ENCODE measurements at places on chromosomes 7 and 10.

GRCh38 chr10:79938728-79939406 lies 10.0 kb downstream of the SFTPD start:
- DNase-seq = no peak

- peak; percentile 67 for DNase-seq
Observed at GRCh38 chr7:41873741-41874140, 170.9 kb upstream of the INHBA start.

- DNase-seq = no peak
Observed at GRCh38 chr7:29053105-29053872, 93.0 kb downstream of the CPVL start.

DNA sequence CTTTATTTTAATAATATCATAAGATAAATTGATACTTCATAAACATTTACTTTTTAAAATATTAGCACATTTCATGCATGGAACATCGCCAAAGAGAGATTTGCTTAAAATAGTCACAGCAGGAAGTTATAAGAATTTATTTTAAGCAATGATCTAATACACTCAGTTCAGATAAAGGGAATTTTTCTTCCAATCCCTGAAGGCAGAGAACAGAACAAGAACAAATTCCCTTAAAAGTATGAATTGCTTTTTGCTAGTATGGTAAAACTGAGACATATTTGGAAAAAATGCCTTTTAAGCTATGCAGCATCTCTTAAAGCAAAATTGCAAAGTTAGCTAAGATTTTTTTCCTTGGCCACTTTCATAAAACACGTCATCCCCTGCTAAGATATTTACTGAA lies 91.0 kb downstream of the SEMA3D start:
- DNase-seq = peak; percentile 46

- DNase-seq = no peak
Observed at GRCh38 chr10:120646738-120647456, 189.9 kb downstream of the PLPP4 start.

DNA sequence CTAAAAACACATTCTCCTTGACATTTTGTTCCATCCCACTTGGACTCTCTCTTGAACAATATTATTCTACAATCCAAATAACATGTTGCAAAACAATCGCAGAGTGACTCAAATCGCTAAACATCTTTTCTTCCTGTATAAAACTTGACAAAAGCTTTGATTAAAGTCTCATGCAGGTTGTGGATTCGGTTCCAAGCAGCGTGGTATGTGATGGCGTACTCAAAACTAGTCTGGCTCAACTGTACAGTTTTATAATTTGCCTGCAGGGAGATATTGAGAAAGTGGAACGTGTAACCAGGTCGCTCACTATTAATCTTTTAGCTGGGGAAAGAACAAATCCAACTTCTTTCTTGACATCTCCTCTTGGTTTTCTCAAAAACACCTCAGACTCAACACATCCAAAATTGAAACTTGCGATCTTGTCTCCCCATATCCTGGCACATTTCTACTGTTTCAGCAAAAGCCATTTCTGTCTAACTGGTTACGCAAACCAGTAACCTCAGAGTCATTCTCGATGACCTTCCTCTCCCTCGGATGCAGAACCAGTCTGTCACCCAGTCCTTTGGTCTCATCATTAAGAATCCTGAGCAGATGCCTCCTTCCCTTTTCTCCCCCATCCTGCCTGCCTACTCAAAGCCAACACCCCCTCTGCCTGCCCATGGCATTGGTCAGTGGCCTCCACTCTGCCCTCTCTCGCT lies 100.1 kb downstream of the CACNB2 start:
- no peak for DNase-seq

- no peak for DNase-seq
Observed at GRCh38 chr7:113684165-113684564, 234.6 kb downstream of the PPP1R3A start.

DNA sequence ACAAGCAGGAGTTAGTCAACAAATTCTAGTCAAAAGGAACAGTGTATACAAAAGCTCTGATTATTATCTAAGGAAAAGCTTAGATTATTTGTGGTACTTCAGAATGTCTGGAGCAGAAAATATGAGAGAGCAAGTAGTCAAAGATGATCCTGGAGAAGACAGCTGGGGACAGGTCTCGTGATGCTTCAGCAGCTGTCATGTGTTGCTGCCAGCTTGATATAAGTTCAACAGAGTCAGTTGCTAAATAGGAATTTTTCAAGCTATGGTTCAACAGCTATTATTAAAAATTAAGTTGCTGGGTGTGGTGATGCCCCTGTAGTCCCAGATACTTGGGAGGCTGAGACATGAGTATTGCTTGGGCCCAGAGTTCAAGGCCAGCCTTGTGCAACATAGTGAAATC lies 240.0 kb upstream of the RHOBTB1 start:
- DNase-seq = no peak

DNA sequence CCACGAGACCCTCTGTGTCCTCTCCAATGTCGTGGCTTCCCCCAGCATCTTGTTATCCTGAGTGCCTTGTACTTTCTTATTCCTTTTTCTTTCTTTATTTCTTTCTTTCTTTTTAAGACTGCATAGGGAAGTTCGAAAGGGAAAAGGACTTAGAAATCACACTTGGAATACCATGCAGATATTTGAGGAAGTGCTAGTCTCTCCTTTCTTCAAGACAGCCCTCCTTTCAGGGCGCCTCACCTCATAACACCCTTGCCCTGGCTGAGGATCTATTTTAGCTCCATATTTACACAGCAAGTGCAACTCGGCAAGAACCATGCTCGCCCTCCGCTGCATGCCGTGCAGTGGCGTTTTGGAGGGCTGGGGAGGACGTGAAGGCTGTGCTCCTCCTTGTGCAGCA lies 232.3 kb upstream of the GLI3 start:
- no peak for DNase-seq

GRCh38 chr10:14625192-14625631 lies 149.5 kb downstream of the FAM107B start:
- DNase-seq = no peak

DNA sequence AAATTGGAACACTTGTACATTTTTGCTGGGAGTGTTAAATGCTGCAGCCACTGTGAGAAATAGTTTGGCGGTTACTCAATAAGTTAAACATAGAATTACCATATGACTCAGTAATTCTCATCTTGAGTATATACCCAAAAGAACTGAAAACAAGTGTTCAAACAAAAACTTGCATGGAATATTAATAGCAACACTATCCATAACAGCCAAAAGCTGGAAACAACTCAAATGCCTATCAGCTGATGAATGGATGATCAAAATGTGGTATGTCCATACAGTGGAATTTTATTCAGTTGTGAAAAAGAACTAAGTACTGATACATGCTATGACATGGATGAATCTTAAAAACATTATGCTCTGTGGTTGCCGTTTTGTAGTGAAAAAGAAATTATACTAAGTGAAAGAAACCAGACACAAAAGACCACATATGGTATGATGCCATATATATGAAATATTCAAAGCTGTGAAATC lies 63.0 kb upstream of the SP4 start:
- DNase-seq = no peak

DNA sequence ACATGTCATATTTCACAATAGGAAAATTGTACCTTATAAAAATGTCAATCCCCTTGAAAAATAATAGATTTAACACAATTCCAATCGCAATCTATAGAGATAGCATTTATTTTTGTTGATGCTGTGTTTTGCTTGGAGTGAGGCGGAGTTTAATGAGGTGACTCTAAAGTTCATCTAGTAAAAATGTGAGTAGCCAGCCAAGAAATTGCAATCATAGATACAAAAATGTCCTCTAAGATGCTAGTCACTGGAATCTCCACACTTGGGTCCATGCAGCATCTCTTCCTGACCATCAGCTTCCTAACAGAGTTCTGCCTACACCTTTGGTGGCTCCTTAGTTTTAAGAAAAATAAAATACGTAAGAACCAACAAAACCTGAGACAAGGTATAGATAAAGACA lies 44.9 kb downstream of the GLI3 start:
- peak; percentile 38 for DNase-seq

GRCh38 chr7:42014625-42015618 lies 222.1 kb downstream of the GLI3 start:
- peak; percentile 45 for DNase-seq

- DNase-seq = no peak
Observed at GRCh38 chr7:116478834-116479233, 20.7 kb upstream of the CAV2 start.

DNA sequence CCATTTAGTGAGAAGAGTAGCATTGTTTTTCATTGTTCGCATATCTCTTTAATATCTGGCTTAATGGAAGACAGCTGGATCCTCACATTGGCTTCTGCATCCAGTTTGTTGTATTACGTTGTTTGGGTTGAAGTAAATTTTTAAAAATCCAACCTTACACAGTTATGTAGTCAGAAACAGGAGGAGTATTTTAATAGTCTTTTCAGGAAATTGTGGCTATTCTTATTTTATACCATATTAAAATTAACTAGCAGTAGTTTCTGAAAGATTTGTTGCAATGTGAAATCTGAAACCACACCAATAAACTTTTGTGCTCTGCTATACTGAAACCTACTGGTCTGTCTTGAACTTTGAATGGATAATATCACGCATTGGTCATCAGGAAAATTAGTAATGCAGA lies 27.9 kb downstream of the MYPN start:
- DNase-seq = peak; percentile 65
